Esophagus squamous epithelium (tissue), 5 donors: ENCODE measurements at places on chromosomes 5 and 9.

GRCh38 chr9:11663913-11664312 is 1029.3 kb upstream of the TYRP1 start:
- no peak for DNase-seq

DNA sequence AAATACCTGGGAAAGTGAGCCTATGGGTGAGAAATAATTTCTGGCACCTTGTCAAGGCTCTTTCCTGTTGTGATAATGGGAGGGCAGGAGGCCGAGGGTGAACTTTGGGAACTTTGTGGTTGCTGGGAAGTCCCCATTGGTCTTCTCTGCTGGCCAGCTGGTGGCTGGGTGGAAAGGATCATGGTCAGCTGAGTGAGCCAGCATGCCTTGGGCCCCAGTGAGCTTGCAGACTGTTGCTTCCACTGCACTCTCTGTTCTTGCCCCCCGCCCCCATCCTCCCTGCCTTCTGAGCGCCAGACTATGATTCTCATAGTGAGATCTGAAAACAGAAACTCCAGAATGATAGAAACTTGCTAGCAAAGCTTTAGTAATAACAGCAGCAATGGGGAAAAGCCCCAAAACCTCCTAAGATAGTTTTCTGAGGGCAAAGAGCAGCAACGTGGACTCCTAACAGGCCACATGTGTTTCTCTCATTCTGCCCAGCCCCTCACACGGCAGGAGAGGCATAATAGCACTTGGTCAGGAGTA is 139.2 kb upstream of the SMARCA2 start:
- DNase-seq, result no peak

GRCh38 chr5:153222936-153223335 is 267.5 kb upstream of the GRIA1 start:
- no peak for DNase-seq

DNA sequence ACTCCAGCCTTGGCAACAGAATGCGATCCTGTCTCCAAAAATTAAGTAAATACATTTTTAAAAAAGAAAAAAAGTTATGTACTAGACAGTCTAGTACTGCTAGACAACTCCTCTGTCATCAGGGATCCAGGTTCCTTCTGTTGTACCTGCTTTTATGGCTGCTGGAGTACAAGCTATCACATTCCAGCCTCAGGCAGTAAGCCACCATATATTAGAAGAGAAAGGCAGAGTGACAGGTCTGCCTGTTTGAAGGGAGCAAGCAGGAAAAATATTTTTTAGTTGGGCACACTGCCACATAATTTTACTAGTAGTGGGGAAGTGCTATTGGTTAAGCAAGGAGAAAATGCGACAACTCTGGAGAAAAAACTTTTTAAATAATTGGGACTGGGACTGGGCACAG is 10.9 kb downstream of the RPS6 start:
- no peak for DNase-seq

DNA sequence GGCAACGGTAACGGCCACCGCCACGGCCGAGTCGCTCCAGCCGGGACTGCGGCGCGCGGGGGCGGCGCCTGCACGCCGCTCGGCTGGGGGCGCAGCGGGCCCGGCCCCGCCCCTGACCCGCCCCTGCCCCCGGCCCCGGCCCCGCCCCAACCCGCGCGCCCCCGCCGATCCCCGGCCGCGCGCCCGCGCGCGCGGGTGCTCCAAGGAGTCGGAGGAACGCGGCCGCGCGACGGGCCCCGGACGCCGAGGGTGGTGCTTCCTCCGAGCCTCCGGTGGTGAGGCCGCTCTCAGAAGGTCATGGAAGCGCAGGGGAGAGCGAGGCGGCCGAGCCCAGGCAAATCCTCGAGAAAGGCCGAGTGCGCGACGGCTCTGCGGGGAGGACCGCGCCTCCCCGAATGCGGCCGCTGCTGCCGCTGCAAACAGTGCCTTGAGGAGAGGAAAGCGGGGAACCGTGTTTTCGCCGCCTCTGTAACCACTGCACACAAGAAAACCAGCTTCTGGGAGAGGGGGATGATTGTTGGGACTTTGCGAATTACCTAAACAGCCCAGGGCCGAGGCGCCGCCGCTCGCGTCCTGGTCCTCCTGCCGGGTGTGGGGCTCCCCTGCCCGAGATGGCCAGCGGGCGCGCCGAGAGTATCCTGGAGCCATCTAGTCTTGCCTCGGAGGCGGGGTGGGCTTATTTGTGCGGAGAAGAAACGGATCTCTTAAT is at the start of gene LIFR:
TSS of gene LIFR (minus strand) at position 48 of the 709 bp plus-strand sequence. CDS start 25,999 bp downstream, outside the sequence.
- no peak for DNase-seq

GRCh38 chr5:142011572-142012185 is 1.1 kb downstream of the GNPDA1 start:
- DNase-seq, result no peak

GRCh38 chr5:72145348-72145747 is 38.1 kb downstream of the MAP1B start:
- DNase-seq, result no peak

DNA sequence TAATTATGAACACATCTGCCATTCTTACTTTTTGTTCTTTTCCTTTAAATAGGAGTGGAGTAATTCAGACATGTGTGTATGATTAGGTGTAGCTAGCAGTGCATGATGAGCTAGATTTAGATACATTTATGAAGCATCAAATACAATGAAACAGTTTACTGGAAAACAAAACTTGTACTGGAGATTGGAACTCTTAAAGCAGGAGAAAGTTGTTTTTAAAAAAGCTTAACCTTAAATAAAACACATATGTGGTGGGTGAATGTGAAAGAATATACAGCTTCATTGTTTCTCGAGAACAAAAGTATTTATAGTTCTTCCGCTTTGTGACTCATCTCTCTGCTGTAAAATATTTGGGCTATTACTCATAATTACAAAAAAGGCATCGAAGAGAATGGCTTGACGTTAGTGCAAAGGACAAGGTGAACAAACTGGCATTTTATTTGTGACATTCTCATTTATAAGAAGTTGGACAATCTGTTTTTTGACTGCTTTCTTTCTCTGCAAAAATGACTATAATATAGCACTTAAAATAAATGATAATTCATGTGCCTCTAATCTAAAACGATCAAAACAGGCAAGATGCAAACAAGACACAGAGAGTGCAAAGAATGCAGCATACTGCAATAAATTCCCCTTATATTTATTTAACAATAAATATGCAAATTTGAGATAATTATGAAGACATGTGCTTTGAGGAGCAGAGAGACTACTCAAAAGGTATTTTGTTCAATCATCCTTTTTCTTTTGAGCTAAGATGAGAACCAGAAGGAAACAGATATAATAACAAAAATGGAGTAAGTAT is 478.8 kb downstream of the CETN3 start:
- no peak for DNase-seq

GRCh38 chr5:95846554-95847260 is 24.2 kb upstream of the GLRX start:
- DNase-seq, result no peak

DNA sequence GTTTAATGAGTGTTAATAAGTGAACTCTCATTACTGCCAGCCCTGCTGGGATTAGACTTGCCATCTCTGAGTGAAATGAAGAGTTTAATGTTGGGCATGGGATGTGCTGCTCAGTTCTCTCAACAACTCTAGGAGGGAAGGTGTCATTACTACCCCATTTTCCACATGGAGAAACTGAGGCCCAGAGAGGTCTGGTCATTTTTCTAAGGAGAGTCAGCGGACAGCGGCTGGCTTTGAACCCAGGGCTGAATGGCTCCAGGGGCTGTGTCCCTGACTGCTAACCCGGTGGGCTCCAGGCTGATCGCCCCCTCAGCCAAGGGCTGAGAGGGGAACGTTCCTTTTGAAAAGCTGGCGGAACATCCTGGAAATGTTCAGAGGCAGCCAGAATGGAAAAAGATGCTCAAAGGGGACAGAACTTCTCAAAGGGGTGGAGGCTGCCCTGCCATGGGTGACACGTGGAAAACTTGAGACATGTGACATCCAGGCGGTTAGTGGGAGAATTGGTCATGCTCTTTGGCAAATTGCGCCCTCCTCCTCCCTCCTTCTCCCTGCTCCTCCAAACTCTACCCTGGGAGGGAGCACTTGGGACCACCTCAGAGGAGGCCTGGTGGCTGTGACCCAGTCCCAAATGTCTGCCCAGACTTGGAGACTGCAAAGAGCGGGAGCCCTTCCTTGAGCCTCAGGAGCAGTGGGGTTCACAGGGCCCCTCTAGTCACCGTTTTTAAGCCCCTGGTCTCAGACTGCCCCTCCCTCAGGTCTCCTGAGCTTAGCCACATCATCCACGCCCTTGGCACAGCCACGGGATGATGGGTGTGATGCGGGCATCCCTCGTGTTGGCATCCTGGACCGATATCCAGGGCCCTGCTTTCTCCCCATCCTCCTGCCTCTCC is 28.7 kb downstream of the DNM1 start:
- no peak for DNase-seq

GRCh38 chr5:30804739-30805505 is 388.6 kb upstream of the CDH6 start:
- DNase-seq, result no peak
